CD4-positive, CD25-positive, alpha-beta regulatory T cell (primary cell): ENCODE measurements at places on chromosomes 4 and X. TPM values are rescaled to one million over a fixed set of nuclear protein-coding genes. Genes with fewer than 3 reads are reported as not detected.

Gene IL2
- not detected for polyA plus RNA-seq

Gene FGA
- polyA plus RNA-seq, result not detected

Gene ITIH6
- not detected for polyA plus RNA-seq

Gene FRG2
- polyA plus RNA-seq, result not detected

Gene GPR34
- 0.53 TPM for polyA plus RNA-seq

Gene MAGEA9B
- not detected for polyA plus RNA-seq

Gene PAGE2
- polyA plus RNA-seq, result not detected

Gene IL15
- 0.54 TPM for polyA plus RNA-seq

Gene EDA
- 0.85 TPM for polyA plus RNA-seq

Gene BEND2
- polyA plus RNA-seq, result not detected

Gene RS1
- not detected for polyA plus RNA-seq

Gene IGSF1
- not detected for polyA plus RNA-seq

GRCh38 chr4:188399834-188400233 lies 260.6 kb downstream of the TRIML1 start:
- H3K36me3 ChIP-seq, result no peaks in the 10 kb centered on the region
- H3K27ac ChIP-seq, result no peak overlapping the region
- H3K4me1 ChIP-seq, result no peaks in the 10 kb centered on the region
- H3K4me3 ChIP-seq, result no peak overlapping the region

- peaks cover 6% of the 10 kb centered on the region for H3K4me1 ChIP-seq
- no peak overlapping the region for H3K27ac ChIP-seq
- H3K27me3 ChIP-seq, result peaks cover 7% of the 10 kb centered on the region
- H3K4me3 ChIP-seq, result no peak overlapping the region
- DNase-seq, result no peak
Observed at GRCh38 chr4:184169225-184169867, 48.3 kb downstream of the ENPP6 start.

GRCh38 chr4:30616942-30617646 lies 103.1 kb upstream of the PCDH7 start:
- no peak overlapping the region for H3K27ac ChIP-seq
- no peaks in the 10 kb centered on the region for H3K27me3 ChIP-seq
- H3K36me3 ChIP-seq, result no peaks in the 10 kb centered on the region

DNA sequence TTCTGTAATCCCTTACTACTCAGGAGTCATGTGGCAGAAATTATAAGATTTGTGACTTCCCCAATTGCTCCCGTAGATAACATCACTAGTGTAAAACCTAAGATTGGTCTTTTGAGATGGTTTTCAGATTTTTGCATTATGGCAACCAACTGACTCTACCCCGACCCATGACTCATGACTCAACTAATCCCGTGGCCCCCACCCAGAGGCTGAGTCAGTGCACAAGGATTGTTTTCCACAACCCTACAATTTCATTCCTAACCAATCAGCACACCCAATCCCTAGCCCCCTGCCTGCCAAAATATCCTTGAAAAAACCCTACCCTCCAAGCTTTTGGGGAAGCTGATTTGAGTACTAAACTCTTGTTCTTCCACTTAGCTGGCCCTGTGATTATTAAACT lies 109.4 kb upstream of the FAM9C start:
- no peak overlapping the region for H3K4me3 ChIP-seq
- DNase-seq, result no peak
- H3K4me1 ChIP-seq, result peaks cover 13% of the 10 kb centered on the region
- no peaks in the 10 kb centered on the region for H3K36me3 ChIP-seq
- H3K27me3 ChIP-seq, result no peaks in the 10 kb centered on the region
- no peak overlapping the region for H3K27ac ChIP-seq

DNA sequence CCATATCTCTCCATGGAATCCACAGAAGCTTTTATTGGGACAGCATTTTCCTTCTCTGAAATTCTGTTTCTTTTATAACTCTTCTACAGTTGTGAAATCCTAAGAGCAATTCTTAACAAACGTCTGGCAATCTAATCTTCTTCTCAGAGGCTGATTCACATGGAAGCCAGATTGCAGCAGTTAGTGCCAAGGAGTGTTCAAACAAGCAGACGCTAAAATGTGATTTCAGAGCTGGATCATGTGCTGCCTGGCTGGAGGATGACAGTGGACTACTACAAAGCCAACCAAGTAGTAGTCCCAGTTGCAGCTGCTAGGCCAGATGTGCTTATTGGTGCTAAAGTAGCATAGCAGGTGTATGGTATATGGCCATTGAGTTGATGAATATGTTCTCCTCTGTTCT lies 27.7 kb upstream of the GLRB start:
- H3K4me3 ChIP-seq, result no peak overlapping the region
- H3K27ac ChIP-seq, result no peak overlapping the region
- no peaks in the 10 kb centered on the region for H3K36me3 ChIP-seq
- H3K4me1 ChIP-seq, result no peaks in the 10 kb centered on the region

GRCh38 chr4:107578321-107578720 lies 141.7 kb downstream of the PAPSS1 start:
- no peak overlapping the region for H3K27ac ChIP-seq
- no peak for DNase-seq
- no peaks in the 10 kb centered on the region for H3K4me1 ChIP-seq
- no peak overlapping the region for H3K4me3 ChIP-seq
- no peaks in the 10 kb centered on the region for H3K36me3 ChIP-seq

GRCh38 chr4:119300101-119300978 lies 21.6 kb downstream of the FABP2 start:
- H3K27me3 ChIP-seq, result no peaks in the 10 kb centered on the region
- DNase-seq, result peak; percentile 96
- peak overlapping the region; percentile 87 for H3K27ac ChIP-seq
- peak overlapping the region; percentile 99 for H3K4me3 ChIP-seq
- H3K36me3 ChIP-seq, result peaks cover 23% of the 10 kb centered on the region

DNA sequence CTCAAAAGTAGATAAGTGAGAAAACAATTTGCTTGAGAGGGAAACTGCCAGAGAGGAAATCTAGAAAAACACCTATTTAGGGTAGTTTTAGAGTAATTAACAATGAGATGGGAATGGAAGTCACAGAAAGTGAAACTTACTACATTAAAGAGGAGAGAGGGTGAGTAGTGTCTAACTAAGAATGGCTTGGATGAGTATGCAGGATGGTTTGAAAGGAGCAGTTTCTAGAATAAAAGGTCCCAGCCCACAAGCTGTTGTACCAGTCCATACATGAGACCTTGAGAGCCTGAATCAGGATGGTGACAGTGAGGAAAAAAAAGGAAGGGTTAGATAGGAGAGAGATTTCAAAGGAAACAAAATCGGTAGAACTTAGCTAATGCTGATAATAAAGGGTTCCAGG lies 1.3 kb downstream of the GAR1 start:
- H3K27ac ChIP-seq, result peak overlapping the region; percentile 95
- H3K4me1 ChIP-seq, result peaks cover 15% of the 10 kb centered on the region
- H3K4me3 ChIP-seq, result peak overlapping the region; percentile 98
- DNase-seq, result no peak
- no peaks in the 10 kb centered on the region for H3K27me3 ChIP-seq

DNA sequence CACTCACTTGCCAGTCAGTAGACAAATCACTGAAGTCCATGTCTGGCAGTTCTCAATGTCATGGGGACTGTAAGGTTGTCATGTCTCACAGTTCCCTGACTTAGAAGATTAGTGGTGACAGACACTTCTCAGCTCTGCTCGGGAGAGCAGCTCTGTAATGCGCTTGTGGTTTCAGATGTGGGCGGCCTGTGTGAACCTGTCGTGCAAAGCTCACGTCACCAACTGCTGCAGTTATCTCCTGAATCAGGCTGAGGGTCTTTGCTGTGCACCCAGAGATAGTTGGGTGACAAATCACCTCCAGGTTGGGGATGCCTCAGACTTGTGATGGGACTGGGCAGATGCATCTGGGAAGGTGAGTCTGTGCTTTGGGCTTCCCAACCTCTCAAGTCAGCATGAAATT lies at the start of gene IL9R:
Gene IL9R (plus strand): TSS at position 261 of the 400 bp plus-strand sequence. CDS start 64 bp downstream, at position 325.
- peak; percentile 8 for DNase-seq
- no peak within 1 kb of the TSS for H3K4me3 ChIP-seq
- H3K36me3 ChIP-seq, result no peaks in the 10 kb centered on the region

DNA sequence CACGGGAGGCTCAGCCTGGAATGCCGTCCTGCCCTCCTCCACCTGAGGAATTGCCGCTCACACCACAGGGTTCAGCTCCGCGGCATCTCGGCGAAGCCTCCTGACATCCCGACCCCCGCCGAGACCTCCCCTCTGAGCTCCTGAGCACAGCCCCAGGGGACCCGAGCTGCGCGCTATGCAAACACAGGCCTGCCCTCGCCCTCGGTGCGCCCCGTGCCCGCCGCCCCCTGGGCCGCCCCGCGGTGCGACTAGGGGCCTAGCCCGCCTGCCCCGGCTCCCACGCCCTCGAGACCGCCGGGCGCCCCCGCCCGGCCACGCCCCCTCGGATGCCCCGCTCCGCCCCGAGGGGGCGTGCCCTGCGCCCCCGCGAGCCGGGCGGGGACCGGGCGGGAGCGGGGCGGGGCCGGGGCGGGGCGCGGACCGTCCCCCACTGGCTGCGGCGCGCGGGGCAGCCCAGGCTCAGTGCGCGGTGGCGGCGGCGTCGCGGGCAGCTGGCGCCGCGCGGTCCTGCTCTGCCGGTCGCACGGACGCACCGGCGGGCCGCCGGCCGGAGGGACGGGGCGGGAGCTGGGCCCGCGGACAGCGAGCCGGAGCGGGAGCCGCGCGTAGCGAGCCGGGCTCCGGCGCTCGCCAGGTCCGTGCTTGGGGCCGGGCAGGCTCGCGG lies at the start of gene FGFR3:
Gene FGFR3 (plus strand): TSS at position 462 of the 664 bp plus-strand sequence. CDS start 642 bp downstream, outside the sequence.
- no peaks in the 10 kb centered on the region for H3K36me3 ChIP-seq
- DNase-seq, result peak; percentile 18
- H3K27me3 ChIP-seq, result peaks cover 7% of the 10 kb centered on the region
- H3K27ac ChIP-seq, result no peak within 1 kb of the TSS
- H3K4me1 ChIP-seq, result peaks cover 24% of the 10 kb centered on the region
- H3K4me3 ChIP-seq, result no peak within 1 kb of the TSS

DNA sequence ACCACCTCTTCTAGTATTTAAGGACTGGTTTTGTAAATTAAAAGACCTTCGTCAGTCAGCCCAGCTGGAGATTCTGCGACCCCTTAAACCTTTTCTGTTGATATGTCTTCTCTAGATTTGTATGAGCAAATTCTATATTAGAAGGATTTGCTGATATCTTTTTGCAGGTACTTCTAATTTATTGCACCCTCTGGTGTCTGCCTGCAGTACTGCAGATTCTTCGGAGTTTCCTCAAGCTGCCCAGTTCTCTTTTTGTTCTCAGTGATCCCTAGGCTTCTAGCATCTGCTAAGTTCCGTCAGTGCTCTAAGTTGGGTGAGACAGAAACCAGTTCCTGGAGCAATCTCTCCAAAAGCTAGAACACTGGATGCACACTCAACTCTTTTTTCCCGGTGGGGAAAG lies 545.2 kb downstream of the C4orf33 start:
- no peak overlapping the region for H3K4me3 ChIP-seq
- no peaks in the 10 kb centered on the region for H3K4me1 ChIP-seq
- H3K27ac ChIP-seq, result no peak overlapping the region
- no peak for DNase-seq
- no peaks in the 10 kb centered on the region for H3K27me3 ChIP-seq
- no peaks in the 10 kb centered on the region for H3K36me3 ChIP-seq

- no peaks in the 10 kb centered on the region for H3K4me1 ChIP-seq
- peaks cover 2% of the 10 kb centered on the region for H3K36me3 ChIP-seq
- no peak overlapping the region for H3K4me3 ChIP-seq
- no peaks in the 10 kb centered on the region for H3K27me3 ChIP-seq
Observed at GRCh38 chr4:77959566-77960338, 97.1 kb downstream of the MRPL1 start.

GRCh38 chr4:127229855-127230608 lies 402.7 kb upstream of the INTU start:
- no peaks in the 10 kb centered on the region for H3K27me3 ChIP-seq
- no peak for DNase-seq
- no peaks in the 10 kb centered on the region for H3K36me3 ChIP-seq
- H3K4me3 ChIP-seq, result no peak overlapping the region

DNA sequence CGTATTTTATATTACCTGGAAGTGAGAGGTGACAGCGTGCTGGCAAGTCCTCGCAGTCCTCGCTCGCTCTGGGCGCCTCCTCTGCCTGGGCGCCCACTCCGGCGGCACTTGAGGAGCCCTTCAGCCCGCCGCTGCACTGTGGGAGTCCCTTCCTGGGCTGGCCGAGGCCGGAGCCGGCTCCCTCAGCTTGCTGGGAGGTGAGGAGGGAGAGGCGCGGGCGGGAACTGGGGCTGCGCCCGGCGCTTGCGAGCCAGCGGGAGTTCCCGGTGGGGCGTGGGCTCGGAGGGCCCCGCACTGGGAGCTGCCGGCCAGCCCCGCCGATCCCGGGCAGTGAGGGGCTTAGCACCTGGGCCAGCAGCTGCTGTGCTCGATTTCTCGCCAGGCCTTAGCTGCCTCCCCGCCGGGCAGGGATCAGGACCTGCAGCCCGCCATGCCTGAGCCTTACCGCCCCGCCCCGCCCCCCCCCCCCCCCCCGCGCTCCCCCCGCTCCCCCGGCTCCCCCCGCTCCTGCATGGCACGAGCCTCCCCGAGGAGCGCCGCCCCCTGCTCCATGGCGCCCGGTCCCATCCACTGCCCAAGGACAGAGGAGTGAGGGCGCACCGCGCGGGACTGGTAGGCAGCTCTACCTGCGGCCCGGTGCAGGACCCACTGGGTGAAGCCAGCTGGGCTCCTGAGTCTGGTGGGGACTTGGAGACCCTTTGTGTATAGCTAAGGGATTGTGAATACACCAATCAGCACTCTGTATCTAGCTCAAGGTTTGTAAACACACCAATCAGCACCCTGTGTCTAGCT lies 298.9 kb upstream of the MAGEB16 start:
- no peak overlapping the region for H3K4me3 ChIP-seq
- no peaks in the 10 kb centered on the region for H3K27me3 ChIP-seq
- no peak overlapping the region for H3K27ac ChIP-seq

- H3K4me3 ChIP-seq, result no peak overlapping the region
- H3K27me3 ChIP-seq, result no peaks in the 10 kb centered on the region
- H3K36me3 ChIP-seq, result no peaks in the 10 kb centered on the region
- no peak for DNase-seq
Observed at GRCh38 chrX:72107841-72108595, 23.7 kb downstream of the RTL5 start.

DNA sequence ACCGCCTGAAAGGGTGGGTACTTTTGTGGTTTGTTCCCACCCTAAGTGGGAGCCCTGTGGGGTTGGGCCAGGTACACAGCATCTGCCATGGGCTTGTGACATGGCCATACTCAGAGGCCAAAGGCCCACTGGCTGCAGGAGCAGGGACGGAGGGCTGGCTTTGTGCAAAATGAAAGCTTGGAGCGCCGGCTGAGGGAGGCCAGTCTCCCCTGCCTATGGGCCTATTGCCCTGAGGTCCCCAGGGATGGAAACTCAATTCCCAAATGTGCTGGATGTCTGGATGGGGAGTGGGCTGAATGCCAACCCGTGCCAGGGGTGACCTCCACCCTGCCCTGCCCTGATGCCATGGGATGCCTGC lies 10.8 kb downstream of the ADRA2C start:
- no peak for DNase-seq
- no peak overlapping the region for H3K27ac ChIP-seq
- H3K4me3 ChIP-seq, result no peak overlapping the region
- H3K4me1 ChIP-seq, result no peaks in the 10 kb centered on the region

- H3K4me1 ChIP-seq, result no peaks in the 10 kb centered on the region
- no peaks in the 10 kb centered on the region for H3K36me3 ChIP-seq
- DNase-seq, result no peak
- no peak overlapping the region for H3K4me3 ChIP-seq
- no peak overlapping the region for H3K27ac ChIP-seq
Observed at GRCh38 chrX:129717892-129718291, 20.9 kb upstream of the XPNPEP2 start.
